ENCODE measurements at places on chromosomes 5 and 9.

GRCh38 chr5:142685418-142686209 is at the start of gene FGF1:
Gene FGF1, minus strand, starts transcription at chr5:142686090. Its CDS starts 71,963 bp downstream, at chr5:142614127.
- no peak for DNase-seq

DNA sequence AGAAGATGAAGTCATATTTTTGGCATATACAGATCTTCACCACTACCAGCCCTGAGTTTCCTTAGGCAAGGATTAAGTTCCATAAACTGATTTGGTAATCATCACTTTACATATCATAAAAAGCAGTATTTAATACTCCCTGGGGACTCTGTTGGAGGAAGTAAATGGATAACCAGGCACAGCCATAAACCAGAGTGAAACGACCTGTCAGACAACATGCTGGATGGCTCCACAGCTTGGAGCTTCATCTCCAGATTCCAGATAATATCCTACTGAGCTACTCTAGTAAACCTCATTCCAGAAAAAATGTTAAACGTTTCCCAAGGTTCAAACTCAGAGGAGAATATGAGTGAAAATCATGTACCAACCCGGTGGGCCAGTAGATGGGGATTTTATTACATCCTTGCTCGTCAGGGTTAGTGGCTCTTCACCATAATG is 109.2 kb downstream of the BASP1 start:
- no peak for DNase-seq

- no peak for DNase-seq
These were observed 63.6 kb downstream of the SUSD1 start for GRCh38 chr9:112111461-112111860.

DNA sequence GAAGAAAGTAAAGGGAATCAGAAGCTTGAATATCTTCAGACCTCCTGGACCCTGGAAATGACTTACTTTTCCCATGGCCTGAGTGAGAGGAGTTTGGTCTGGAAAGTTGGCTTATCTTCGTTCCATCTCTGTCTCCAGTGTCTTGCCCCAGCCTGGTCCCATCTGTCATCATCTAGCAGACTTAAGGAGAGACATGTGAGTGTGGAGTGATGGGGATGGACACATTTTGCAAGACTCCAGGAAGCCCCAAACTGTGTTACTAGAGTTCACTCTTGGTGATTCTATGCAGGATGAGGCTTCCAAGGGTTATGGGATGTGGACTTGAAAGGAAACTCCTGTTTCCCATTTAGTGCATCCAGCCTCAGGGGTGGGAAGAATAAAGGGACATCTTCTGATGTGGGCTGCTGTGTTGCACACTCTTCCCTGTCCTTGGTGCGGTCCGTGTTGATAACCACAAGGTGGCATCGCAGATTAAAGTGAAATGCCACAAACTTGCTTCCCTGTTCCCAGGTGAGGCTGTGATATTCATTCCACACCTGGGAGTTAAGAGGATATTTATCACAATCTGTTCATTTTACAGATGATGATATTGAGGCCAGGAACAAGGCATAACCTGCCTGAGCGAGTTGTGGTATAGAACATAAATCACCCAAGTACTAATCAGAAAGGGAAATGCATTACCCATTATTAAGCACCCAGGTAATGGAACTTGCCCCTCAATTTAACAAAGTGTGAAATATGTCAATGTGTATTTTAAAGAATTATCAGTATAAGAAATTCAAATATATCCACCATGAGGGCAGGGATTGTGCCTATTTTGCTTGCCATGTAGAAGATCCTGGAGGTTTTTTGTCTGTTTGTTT is 269.9 kb upstream of the PAPPA start:
- DNase-seq = no peak

DNA sequence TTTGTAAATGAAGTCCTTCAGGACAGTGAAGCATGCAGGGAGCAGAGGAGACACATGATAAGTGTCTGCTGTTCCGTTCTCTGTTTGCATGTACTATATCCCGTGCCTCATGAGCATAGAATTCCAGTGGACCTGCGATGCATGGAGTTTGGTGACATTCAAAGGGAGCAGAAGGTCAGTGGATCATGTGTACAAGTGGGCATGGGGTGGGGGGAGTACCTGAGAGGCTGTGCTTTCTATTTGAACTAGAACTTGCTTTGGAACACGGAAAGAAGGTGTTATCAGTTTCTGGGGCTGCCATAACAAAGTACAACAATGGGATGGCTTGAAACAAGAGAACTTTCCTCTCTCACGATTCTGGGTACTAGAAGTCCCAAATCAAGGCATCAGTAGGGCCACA is 5.1 kb upstream of the CCNJL start:
- no peak for DNase-seq

DNA sequence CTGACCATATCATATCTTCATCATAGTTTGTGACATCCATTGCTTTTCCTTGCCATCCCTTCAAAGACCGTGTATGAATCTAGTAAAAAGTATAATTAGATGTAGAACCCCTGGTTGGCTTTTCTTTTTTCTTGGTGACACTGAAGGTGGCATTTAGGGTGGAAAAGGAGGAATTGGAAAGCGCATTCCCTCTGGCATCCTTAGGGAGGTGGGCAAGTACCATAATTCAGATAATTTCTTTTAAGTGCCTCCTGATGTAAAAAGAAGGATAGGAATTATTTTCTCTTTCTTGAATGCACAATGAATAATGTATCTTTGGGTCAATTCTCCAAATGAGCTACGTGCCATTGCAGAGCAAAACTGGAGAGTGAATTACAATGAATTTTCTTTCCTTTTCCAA is 73.2 kb upstream of the SMARCA2 start:
- no peak for DNase-seq

GRCh38 chr5:131114754-131115153 is 50.3 kb downstream of the HINT1 start:
- no peak for DNase-seq

DNA sequence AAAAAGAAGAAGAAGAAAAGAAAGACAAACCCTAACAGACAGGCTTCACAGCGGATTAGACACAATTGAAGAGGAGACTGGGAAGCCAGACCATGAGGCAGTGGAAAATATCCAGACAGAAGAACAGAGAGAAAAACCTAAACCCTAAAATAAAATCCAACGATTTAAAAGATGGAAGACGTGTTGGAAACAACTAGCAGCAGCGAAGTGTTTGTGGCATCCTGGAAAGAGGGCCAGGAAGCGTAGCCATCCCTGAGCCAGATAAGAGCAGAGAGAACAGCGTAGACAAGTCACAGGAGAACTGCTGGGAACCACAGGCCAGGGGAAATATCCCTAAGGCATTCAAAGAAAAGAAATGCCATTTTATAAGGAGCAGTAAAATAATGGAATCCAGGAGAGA is 39.7 kb upstream of the NKD2 start:
- DNase-seq = no peak

DNA sequence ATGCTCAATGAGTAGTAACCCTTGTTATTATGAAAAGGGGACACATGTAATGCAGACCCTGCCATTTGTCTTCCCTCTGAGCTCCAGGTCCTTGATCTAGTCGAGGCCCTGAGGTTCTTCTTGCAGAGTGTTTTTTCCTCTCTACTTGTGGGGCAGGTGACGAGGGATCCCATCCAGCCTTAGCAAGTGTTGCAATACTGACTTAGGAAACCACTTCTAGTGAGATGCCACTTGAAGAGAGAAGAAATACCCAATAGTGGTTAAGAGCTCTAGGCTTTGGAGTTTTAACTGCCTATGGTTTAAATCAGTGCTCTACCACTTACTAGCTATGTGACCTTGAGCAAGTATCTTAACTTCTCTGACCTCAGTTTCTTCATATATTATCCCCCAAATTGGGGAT is 10.2 kb downstream of the PPARGC1B start:
- DNase-seq = no peak

GRCh38 chr9:135301271-135302263 is 178.0 kb upstream of the PPP1R26 start:
- no peak for DNase-seq

All from activated gamma-delta T cell treated with Interleukin-2 at 50 U/mL for 16 hours (primary cell).